ENCODE measurements at places on chromosomes 7 and 10.

DNA sequence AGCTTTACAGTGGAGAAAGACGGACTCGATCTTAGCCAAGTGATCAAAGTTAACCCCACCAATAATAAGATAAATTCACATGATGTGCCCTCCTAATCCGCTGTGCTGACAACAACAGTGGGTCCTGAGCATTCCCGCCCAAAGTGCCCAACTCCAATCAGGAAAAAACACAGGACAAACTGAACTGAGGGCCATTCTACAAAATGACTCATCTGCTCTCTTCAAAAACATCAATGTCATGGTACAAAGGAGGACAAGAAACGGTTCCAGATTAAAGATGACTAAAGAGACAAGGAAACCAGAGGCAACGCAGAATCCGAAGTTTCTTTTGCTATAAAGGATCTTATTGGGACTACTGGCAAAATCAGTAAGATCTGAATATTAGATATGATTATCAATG lies 79.4 kb downstream of the CTBP2 start:
- DNase-seq: no peak

GRCh38 chr10:100727808-100728207 lies 17.6 kb upstream of the PAX2 start:
- no peak for DNase-seq

DNA sequence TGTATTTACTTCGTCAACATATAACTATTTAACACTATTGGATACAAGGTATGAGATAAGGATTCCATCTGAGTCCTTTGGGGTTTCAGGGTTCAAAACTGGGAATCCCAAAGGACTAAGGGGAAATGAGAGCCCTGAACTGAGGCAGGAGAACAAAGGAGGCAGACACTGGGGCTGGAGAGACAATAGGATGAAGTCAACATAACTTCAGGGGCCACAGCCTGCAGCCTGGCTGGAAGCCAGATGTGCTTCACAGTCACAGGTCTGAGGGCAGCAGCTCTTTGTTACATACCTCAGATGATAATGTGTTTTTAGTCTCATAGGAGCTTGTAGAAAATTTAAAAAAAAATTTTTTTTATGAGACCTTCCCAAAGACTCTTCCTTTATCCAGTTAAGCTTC lies 73.3 kb downstream of the NRF1 start:
- no peak for DNase-seq

- no peak for DNase-seq
These were observed 48.0 kb downstream of the ZNF365 start for GRCh38 chr10:62422068-62422590.

GRCh38 chr7:93115796-93116195 lies 2.0 kb downstream of the SAMD9 start:
- no peak for DNase-seq

- DNase-seq: no peak
These were observed 57.2 kb upstream of the TOMM7 start for GRCh38 chr7:22879709-22880306.

DNA sequence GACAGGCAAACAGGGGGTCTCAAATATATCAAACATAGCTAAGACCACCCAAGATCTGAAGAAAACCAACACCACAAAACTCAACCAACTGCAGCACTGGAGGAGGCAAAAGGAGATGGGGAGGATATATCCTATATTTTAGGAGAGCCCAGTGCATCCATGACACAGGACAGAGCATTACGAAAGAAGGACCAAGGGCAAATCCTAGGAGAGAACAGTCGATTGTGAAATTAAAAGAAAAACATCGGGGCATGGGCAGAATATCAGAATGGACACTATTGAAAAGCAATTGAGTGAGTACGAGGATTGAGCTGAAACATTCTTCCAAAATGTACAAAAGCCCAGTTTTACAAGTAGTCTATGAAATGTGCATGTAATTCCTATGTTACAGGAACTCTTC lies 48.5 kb upstream of the DRGX start:
- DNase-seq: no peak
